ENCODE measurements at places on chromosomes 2 and 18. TPM values are rescaled to one million over a fixed set of nuclear protein-coding genes. Genes with fewer than 3 reads are reported as not detected.

TBR1 gene
- polyA plus RNA-seq, result not detected

CYP27A1 gene
- 75.5 TPM for polyA plus RNA-seq

BOLL gene
- not detected for polyA plus RNA-seq

GALR1 gene
- 0.64 TPM for polyA plus RNA-seq

BCL11A gene
- 3.9 TPM for polyA plus RNA-seq

UGT1A8 gene
- polyA plus RNA-seq, result 0.05 TPM

CCDC102B gene
- polyA plus RNA-seq, result 11.9 TPM

CREG2 gene
- 0.02 TPM for polyA plus RNA-seq

SERTAD2 gene
- polyA plus RNA-seq, result 5.1 TPM

TLX2 gene
- 22.8 TPM for polyA plus RNA-seq

TTC27 gene
- 5.8 TPM for polyA plus RNA-seq

PXDN gene
- polyA plus RNA-seq, result 10.7 TPM

AUP1 gene
- 527 TPM for polyA plus RNA-seq

PDCD1 gene
- not detected for polyA plus RNA-seq
